ENCODE measurements at places on chromosomes 12 and 14. TPM values are rescaled to one million over a fixed set of nuclear protein-coding genes. Genes with fewer than 3 reads are reported as not detected.

DNA sequence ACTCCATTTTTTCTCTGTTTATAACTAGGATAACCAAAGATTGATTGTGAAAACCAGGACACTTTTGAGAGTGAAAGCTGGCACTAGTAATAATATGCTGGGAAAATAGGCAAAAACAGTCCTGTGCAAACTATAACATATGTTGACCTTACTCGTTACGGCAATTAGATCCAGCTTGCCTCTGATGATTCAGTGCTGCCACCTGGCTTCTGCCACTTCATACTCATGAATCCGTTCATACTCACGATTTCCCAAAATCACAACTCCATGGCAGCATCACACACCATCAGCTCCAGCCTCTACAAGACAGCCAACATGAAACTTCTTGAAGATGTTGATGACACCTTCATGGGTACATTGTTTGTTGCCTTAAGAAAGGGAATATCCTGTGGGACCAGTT lies 49.1 kb upstream of the CAND1 start:
- H3K27me3 ChIP-seq: peaks cover 8% of the 10 kb centered on the region
- H3K36me3 ChIP-seq: no peaks in the 10 kb centered on the region
- H3K4me3 ChIP-seq: no peak overlapping the region
- no peak overlapping the region for H3K27ac ChIP-seq
- DNase-seq: no peak

DNA sequence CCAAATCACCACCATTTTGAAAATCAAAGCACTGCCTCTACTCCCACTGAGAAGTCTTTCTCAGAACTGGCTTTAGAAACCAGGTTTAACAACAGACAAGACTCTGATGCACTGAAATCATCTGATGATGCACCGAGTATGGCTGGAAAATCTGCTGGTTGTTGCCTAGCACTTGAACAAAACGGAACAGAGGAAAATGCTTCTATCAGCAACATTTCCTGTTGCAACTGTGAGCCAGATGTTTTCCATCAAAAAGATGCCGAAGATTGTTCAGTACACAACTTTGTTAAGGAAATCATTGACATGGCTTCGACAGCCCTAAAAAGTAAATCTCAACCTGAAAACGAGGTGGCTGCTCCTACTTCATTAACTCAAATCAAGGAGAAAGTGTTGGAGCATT lies 115.0 kb upstream of the NPAS3 start:
- no peaks in the 10 kb centered on the region for H3K27me3 ChIP-seq
- no peaks in the 10 kb centered on the region for H3K36me3 ChIP-seq
- H3K27ac ChIP-seq: no peak overlapping the region
- no peaks in the 10 kb centered on the region for H3K4me1 ChIP-seq

The SERPINA10 gene
- total RNA-seq: not detected

The NTF3 gene
- total RNA-seq: not detected

DNA sequence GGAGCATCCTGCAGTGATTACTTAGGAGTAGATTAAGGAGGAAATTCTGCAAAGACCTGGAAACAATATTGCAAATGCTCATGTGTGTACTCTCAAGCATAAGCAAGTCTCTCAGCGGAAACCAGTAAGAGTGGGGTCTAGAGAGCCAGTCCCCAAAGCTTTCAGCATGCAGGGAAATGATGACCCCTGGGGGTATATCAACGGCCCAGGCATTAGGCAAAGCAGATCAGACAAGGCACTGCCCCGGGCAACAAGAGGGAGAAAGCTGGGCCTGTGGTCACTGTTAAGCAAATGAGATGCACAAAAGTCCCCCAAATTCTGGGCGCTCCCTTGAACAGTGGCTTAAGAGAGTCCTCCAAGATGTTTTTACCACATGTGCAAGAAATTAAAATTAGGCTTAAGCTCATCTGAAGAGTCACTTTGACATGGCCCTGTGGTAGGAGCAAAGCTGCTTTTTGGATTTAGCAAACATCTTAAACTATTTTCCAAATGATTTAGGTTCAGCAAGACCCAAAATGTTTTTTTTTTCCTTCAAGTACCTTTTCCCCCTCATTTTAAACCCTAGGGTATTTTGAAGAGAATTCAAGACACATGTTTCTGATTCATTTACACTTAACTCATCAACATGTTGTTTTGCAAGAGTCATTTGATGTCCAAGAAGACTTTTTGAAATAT lies 457.1 kb upstream of the TBX3 start:
- DNase-seq: no peak
- no peaks in the 10 kb centered on the region for H3K36me3 ChIP-seq
- no peaks in the 10 kb centered on the region for H3K27me3 ChIP-seq
- H3K4me3 ChIP-seq: no peak overlapping the region
- no peak overlapping the region for H3K27ac ChIP-seq
